ENCODE measurements at places on chromosomes 2 and 18.

DNA sequence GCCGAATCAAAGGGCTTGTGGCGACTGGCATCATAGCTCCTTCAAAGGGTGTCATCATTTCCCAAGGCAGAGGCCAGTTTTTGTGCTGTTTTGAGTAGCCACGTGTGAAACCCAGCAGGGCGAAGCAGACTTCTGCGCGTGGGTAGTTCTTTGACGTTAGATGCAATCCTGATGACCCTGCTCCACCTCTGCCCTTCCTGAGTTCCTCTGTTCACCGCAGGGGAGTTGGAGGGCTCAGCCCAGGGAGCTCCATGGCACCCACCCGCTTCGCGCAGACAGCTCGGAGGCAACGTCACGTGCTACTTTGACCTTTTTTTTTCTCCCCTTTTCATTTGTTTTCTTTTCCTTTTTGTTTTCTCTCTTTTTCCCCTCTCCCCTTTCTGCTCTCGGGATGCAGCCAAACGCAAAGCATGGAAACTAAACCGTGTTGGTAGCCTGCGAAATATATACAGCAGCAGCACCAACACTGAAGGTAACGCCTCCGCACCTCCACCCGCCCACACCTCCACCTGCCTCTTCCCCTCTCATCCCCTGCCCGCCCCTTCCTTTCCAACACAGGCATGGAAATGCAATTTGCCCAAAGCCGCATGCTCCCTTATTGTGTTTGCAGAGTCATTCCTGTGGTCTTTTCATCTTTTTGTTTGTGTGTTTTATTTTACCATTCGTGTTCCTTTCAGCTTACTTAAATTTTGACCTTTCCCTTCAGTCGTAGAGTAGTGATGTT, 153.6 kb downstream of the GBX2 start:
- H3K4me3 ChIP-seq, result peak overlapping the region; percentile 36
- peaks cover 18% of the 10 kb centered on the region for H3K36me3 ChIP-seq
- H3K4me1 ChIP-seq, result peaks cover 44% of the 10 kb centered on the region
- H3K27ac ChIP-seq, result peak overlapping the region; percentile 83

GRCh38 chr18:31686986-31687928, 2.9 kb upstream of the B4GALT6 start:
- peaks cover 30% of the 10 kb centered on the region for H3K4me1 ChIP-seq
- no peak overlapping the region for H3K27ac ChIP-seq
- no peak overlapping the region for H3K4me3 ChIP-seq
- no peaks in the 10 kb centered on the region for H3K27me3 ChIP-seq
- DNase-seq, result no peak
- H3K36me3 ChIP-seq, result no peaks in the 10 kb centered on the region

- H3K4me3 ChIP-seq, result peak overlapping the region; percentile 34
- H3K36me3 ChIP-seq, result no peaks in the 10 kb centered on the region
- H3K27me3 ChIP-seq, result peaks cover 6% of the 10 kb centered on the region
- DNase-seq, result peak; percentile 57
Observed at GRCh38 chr18:832085-832681, 20.1 kb upstream of the YES1 start.

DNA sequence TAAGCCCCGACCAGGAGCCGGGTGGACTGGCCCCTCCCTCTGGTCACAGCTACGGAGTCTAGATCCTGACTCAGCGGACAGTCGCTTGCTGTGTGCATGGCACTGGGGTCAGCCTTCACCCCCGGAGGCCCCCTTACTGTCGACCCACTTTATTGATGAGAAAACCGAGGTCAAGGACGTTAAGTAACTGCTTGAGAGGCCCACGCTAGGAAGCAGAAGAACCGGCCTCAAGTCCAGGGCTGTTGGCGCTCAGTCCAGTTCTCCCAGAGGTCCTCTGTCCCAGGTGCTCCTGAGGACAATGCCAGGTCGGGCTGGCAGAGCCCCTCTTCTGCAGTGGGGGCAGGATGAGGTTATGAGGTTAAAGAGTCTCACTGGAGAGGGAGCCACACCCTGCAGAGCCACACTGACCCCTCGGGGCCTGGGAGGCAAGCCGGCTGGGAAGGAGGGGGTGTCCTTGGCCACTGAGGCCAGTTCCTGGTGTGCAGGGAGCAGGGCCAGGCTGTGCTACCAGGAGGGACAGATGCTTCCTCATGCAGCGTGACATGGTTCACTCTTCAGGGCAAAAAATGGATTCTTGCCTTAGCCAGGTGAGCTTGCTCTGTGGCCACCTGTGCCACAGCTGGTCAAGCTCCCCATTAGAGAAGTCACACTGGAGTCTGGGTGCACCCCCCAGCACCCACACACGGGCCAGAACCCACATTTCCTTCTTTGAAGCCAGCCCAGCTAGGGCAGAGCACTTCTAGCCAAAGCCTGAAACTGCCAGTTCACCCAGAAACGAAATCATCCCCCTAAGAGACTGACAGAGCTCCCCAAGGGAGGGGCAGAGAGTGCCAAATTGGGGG, 47.3 kb upstream of the HPCAL1 start:
- DNase-seq, result peak; percentile 1
- H3K27me3 ChIP-seq, result peaks cover 7% of the 10 kb centered on the region
- no peak overlapping the region for H3K4me3 ChIP-seq
- no peak overlapping the region for H3K27ac ChIP-seq

DNA sequence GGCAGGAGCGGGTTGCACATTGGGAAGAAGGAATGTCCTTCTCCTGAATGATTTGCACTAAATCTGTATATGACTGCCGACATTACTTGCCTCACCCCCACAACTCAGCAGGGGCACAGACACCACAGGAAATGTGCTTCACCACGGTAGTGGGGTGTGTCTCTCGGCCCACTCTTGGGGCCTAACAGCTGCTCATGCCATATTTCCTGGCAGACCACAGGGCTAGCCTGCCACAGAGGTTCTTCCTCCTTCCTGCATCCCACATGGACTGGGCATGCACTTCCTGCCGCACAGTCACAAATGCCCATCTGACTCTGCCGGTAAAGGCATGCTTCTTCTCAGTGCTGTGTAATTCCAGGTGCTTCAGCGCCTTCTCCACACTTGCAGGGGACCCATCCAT, 10.3 kb upstream of the PAPOLG start:
- DNase-seq, result no peak
- peaks cover 10% of the 10 kb centered on the region for H3K4me1 ChIP-seq
- H3K27ac ChIP-seq, result no peak overlapping the region
- H3K4me3 ChIP-seq, result no peak overlapping the region
- peaks cover 24% of the 10 kb centered on the region for H3K27me3 ChIP-seq
